Smooth muscle cell of trachea (primary cell): ENCODE measurements at places on chromosomes 12 and 14. TPM values are rescaled to one million over a fixed set of nuclear protein-coding genes. Genes with fewer than 3 reads are reported as not detected.

The NPC2 gene
- 172 and 208 TPM in 2 replicates for total RNA-seq

The KLHL33 gene
- 0.17 and 0.29 TPM in 2 replicates for total RNA-seq

The DDHD1 gene
- total RNA-seq = 23.8 and 27.3 TPM in 2 replicates

The RPAP3 gene
- total RNA-seq = 10.6 and 21.1 TPM in 2 replicates

The KCNA5 gene
- not detected in 2 replicates for total RNA-seq

The AMDHD1 gene
- 0.29 and 0.33 TPM in 2 replicates for total RNA-seq

The STYK1 gene
- 0.50 TPM in 1 of 2 replicates, not detected in the other for total RNA-seq

The TOMM20L gene
- not detected in 2 replicates for total RNA-seq

The KCTD10 gene
- total RNA-seq = 62.3 and 80.4 TPM in 2 replicates

The HSPB8 gene
- total RNA-seq = 9.0 and 26.8 TPM in 2 replicates
